Astrocyte of the spinal cord (primary cell): ENCODE measurements at places on chromosomes 1 and 21.

DNA sequence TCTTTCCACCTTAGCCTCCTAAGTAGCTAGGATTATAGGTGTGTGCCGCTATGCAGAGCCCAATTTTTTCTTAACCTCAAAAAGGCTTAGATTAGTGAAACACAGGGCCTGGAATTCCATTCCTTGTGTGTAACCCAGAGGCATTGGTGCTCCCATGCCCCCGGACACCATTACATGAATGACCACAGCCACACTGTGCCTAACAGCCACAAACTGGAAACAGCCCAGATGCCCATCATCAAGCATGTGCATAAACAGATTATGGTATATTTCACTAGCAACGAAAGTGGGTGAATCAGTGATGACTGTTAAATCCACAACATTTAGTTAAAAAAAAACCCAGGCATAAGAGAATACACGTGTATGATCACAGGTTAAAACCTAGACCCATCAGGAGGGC is 24.4 kb downstream of the ADAM30 start:
- peak; percentile 46 for DNase-seq

- no peak for DNase-seq
Observed at GRCh38 chr1:48182439-48182838, 40.1 kb upstream of the SLC5A9 start.

DNA sequence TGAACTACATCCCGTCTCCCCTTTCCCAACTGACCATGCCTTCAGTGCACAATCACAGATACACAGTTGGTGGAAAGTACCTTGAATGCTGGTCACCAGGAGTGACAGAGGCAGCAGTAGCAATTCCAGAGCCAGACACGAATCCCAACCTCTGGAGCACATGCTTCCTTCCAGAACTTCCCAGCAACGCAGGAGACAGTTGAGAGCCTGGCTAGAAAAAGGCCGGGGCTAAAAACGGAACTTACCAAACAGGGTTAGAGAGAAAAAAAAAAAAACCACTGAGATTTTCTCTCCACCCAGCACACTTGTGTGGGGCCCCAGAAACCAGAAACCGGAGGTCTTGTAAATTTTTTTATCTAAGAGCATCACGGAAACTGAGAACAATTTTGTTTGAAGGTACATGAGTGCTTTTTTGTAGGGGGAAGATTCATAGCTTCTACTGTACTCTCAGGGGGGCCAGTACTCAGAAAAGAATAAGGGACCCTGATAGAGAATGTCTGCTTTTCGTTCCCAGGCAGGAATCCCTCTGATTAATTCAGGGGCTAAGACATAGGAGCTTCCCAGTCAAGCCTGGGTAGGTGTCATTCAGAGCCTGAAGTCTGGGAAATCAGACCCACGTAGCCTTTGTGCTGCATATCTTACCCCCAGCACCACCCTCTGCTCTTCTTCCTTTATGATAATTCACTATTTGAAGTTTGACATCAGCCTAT is at the start of gene CD48:
Gene CD48, minus strand, starts transcription at position 221 of the 710 bp plus-strand sequence. Its CDS starts 59 bp downstream, at position 162.
- DNase-seq = no peak

GRCh38 chr21:33259428-33259827 is 6.7 kb upstream of the IL10RB start:
- DNase-seq = peak; percentile 8

DNA sequence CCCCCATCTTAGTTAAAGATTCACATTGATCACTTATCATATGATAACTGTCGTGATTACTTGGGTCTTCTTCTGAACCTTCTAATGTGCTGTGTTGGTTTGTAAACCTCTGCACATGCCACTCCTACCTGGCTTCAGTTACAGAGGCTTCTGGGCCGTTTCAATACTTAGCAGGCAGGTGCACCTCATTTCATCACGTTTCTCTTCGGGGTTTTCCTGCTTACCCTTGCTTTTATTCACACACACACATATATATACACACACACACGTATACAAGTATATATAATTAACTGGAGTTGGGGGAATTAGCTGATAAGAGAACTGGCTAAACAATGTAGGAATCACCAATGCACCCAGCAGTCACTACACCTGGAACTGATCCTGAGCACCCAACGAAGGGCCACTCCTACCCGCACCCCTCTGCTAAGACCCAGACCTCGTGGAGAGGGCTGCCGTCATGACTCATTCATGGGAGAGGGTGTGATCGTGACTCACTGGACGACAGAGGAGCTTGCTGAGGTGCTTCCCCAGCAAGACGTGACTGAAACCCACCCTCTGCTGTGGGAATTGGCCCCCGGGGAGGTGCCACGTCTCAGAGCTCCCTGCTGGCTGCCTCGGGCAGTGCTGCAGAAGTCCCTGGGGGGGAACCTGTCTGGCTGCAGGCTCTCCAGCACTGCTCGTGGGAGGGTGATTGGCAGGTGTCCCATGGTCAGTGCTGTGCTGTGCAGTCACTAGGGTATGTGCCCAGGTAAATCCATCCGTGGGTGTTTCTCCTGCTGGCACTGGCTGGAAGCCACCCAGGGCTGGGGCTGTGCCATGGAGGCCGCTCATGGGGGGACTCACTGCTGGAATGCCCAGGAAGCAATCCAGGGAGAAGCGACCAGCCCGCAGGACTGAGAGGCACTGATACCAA is 166.6 kb downstream of the DYRK1A start:
- DNase-seq = peak; percentile 38

- peak; percentile 90 for DNase-seq
Observed at GRCh38 chr1:59025898-59026426, 242.1 kb upstream of the JUN start.

GRCh38 chr1:67843331-67843730 is 10.1 kb upstream of the GNG12 start:
- no peak for DNase-seq

DNA sequence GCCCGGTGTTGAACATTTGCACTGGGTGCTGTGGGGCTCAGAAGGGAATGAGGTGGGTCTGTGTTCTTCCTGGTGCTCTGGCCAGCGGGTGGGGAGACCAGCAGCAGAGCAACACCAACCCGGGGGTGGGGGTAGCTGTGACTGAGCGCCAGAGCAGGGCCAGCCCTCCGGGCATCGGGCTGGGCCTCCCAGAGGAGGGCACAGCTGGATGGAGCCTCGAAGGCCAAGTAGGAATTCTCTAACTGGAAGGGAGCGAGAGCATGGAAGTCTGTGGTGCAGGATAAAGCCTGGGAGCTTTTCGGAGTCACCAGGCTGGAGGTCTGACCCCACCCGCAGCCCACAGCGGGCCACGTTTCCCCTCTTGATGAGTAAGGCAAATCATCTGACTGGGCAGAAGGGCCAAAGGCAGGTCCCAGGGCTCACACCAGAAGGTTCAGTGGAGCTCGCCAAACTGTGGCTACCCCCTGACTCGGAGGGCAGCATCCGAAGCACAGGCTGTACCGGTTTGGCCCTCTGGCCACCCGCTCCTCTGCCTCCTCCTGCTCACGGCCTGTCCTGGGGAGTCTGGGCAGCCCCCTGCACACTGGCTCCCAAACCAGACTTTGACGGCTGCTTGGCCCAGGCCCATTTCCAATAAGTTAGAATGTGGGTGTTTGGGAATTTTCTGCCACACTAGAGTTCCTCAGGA is 18.8 kb downstream of the SLC1A7 start:
- DNase-seq = no peak

- DNase-seq = no peak
Observed at GRCh38 chr1:201147396-201148015, 6.8 kb downstream of the TMEM9 start.

DNA sequence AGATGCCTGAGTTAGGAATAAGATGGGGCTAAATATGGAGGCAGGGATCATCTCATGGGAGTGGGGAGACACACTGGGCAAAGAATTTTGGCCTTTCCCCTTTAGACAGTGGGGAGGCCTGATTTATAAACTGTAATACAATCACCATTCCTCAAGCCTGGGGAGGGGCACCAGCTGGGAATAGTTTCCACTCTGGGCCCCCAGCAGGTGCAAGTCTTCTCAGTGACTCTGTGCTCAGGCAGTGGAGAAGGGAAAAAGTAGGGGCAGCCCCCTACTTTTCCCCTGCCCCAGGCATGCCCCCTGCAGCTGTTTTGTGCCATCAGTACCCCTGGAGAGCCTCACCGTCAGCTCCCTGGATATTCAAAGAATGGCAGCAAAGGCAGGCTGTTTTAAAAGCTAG is 19.1 kb downstream of the COA7 start:
- DNase-seq = no peak

DNA sequence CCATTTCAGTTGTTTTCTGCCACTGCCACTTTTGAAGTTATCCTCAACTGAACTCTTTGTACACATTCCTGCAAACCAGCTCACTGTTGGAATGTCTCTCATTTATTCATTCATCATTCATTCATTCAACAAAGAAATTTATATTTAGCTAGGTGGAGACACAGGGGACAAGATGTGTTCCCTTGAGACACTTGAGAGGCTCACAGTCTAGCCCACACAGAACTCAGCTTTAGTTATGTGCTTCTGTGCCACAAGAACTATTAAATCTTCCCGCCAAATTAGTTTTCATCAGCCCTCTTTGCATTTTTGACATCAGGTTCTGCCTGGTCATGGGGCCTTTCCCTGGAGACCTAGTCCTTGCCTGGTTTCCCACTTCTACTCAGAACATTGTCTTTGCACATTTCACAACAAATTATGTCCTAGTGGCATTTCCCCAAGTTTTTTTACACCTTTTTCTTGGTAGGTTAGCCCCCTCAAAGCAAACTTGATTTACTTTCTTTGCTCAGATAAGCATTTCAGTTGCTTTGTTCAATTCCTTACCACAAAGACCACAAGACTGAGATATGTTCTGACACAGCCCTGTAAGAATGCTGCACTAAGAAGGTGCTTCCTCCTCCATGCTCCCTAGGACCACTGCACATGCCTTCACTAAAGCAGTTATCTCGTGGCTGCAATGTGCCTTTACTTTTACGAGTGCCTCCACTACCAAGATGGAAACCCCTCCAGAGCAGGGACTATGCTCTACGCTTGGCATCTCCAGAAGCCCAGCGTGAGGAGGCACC is 31.0 kb downstream of the ILDR2 start:
- peak; percentile 89 for DNase-seq

DNA sequence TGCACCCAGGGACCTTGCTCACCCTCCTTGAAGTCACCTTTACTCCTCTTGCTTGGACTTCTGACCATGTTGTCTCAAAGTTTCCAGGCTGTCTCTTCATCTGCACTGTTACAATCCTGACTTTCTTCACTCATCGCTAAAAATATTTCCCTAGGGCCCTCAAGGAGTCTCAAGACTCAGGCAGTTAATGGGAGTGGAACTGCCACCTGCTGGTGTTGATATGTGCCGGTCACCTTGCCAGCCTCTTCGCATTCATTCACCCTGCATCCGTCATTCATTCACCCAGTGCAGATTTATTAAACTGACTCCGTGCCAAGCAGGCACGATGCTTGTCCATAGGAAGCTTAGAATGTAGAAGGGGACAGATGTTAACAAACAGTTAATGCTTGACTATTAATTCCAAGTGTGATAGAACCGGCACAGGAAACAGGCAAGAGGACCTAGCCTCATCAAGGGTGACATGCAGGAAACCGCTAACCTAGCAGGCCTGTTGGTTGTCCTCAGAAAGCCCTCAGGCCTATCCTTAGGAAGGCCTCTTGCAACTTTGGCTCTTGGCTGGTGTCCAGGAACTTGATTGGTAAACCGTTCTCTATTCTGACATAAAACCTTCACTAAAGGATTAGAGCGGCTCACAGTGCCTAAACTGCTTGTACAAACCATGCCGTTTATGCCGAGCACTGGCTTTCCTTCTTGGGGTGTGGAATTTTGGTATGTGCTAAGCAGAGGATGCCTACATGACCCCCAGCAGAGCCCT is 342.2 kb downstream of the CAMTA1 start:
- DNase-seq = no peak

DNA sequence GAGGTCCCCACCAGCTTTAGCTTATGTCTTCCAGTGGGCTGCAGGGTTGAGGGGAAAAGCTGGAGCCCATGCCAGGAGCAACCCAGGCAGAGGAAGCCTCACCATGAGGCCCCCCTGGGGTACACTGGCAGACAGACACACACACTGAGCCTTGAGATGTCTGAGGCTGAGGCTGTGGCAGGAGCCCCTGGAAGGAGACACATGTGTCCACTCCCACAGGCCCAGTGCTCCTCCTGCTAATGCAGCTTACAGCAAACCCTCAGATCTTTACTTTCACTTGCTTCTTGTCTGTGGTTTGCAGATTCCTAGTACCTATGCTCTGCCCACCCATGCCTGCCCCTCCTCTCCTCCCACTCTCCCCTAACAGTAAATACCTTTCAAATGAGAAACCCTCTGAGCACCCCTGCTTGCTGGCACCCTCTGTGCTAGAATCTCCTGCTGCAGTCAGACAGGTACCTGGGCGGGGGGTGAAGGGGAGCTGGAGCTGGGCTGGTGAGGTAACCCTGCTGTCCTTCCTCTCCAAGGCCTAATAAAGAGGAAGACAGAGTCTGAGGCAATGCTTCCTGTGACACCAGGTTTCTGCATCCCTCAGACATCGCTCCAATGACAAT is 63.4 kb upstream of the NEK2 start:
- DNase-seq = no peak

DNA sequence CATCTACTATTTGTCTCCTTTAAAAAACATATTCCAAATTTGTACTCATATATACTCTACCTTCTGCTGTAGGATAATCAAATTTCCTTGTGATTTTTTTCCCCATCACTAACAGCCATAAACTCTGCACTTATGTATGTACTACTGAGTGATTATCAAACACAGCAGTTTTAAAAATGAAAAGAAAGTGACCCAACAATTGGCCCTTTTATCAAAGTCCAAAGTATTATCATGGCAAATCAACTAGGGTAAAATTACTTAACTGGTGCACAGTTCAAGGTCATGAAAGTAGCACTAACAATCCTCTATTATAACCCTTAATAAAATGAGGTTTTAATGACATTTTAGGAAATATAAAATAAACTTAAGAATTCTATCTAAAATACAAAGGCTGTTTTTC is 11.6 kb downstream of the ANGPTL3 start:
- no peak for DNase-seq

GRCh38 chr1:208724079-208724478 is 479.9 kb upstream of the PLXNA2 start:
- DNase-seq = no peak

GRCh38 chr1:232367293-232367692 is 262.6 kb downstream of the SIPA1L2 start:
- DNase-seq = no peak

DNA sequence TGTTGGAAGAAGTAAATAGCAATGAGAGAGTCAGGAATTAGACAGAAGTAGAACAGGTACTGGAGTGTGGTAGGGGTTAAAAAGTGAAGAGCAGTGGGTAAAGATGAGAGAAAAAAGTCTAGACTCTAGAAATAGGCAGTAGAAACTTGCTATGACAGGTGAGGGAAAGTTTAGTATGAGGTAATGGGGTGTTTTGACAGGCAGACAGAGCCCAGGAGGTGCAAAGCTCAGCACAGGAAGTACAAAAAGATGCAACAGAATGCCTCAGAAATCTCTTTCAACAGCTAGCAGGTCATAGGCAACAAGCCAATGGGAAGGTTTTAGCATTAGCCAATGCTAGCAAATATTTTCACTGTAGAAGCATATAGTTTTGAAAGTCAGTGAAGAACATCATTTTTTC is 319.1 kb upstream of the SGIP1 start:
- DNase-seq = no peak

GRCh38 chr1:214290424-214291037 is 9.6 kb downstream of the SMYD2 start:
- DNase-seq = no peak

- DNase-seq = no peak
Observed at GRCh38 chr1:36771660-36772284, 262.5 kb downstream of the GRIK3 start.

GRCh38 chr1:100581096-100581705 is 43.3 kb downstream of the GPR88 start:
- DNase-seq = no peak
